ENCODE measurements at places on chromosomes 13 and 19. TPM values are rescaled to one million over a fixed set of nuclear protein-coding genes. Genes with fewer than 3 reads are reported as not detected.
A peak's percentile ranks its signal among the peaks of the same experiment; 100 is the strongest.

DNA sequence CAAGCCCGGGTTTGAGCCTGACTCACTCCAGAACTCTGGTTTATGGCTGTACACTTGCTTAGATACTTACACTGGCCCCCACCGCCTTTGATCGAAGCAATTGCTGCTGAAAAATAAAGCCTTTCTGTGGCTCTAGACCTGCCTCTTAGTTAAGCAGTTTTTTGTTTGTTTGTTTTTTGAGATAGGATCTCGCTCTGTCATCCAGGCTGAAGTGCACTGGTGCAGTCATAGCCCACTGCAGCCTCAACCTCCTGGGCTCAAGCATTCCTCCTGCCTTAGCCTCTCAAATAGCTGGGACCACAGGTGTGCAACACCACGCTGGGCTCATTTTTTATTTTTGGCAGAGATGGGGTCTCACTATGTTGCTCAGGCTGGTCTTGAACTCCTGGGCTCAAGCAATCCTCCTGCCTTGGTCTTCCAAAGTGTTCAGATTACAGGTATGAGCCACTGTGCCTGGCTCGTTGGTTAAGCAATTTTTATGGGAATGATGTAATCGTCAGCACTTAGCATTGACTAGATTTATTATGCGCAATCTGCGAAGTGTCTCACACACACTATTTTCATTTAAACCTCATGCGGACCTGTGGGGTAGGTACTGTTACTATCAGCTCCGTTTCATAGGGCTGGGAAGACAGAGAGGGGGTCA is 22.2 kb downstream of the PPP2R1A start:
- no peak for DNase-seq

GRCh38 chr19:18239303-18239702 is 13.1 kb upstream of the PDE4C start:
- no peak for DNase-seq

DNA sequence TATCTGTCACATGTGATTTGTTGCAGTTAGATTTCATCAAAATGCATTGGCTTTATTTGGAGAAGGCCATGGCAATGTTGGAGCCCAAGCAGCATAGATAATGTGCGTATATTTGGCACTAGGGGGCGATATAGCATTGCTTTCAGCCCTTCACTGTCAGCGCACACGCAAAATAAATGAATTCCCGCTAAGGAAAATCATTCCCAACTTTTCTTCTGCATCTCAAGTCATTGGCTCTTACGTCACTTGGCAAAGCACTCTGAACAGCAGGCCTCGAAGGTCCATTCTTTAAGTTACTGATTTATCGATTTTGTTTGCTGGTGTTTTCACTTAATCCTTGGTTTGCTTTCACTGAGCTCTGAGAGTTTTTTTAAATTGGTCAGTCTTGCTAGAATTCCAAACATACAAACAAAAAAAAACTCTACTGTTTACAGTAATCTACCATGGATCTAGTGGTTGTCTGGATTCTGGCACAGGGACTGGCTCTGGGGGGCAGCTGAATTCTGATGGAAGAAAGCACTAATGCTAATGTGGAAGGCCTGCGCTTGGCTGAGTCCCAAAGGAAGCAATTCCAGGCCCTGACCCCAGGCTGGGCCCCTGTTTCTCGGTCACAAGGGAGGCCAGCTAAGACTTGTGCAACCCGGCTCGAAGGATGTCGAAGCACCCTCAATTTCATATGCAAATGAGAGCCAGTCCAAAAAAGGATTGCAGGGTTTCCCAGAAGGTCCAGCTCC is 97.7 kb upstream of the IPO5 start:
- DNase-seq = peak; percentile 81

GRCh38 chr19:21094347-21095025 is 12.5 kb downstream of the ZNF714 start:
- DNase-seq = no peak

PRKCG gene
- total RNA-seq = not detected

DNA sequence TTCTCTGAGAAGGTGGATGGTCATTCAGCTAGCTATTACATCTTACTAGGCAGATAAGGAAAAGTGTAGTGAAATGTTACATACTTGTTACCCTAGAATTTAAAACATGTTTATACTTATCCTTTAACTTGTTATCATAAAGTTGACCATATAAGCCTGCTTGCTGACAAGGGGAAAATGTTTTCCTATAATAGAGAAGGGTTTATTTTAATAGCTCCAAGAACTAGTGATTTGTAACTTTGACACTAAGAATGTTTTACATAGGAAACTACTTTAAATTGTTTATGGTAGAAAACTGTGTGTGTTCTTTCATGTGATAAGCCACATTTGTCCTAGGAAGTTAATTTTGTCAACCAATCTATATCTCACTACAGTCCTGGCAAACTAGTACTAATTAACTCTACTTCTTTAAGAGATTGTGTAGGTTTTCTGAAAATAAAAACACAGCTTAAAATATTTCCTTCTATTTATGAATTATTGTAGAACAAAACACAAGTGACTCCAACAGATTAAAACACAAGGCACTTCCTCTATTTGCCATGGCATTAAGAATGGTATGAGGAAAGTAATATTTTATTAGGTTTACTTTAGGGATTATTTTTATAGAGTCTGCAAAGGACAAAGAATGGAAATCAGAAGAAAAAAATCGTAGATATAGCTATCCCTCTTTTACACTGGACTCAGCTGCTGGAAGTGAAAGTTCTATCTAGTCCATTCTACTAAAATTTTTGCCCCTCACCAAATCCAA is 233.3 kb upstream of the NBEA start:
- no peak for DNase-seq

GRCh38 chr13:46334035-46334822 is 52.8 kb downstream of the RUBCNL start:
- no peak for DNase-seq

DNA sequence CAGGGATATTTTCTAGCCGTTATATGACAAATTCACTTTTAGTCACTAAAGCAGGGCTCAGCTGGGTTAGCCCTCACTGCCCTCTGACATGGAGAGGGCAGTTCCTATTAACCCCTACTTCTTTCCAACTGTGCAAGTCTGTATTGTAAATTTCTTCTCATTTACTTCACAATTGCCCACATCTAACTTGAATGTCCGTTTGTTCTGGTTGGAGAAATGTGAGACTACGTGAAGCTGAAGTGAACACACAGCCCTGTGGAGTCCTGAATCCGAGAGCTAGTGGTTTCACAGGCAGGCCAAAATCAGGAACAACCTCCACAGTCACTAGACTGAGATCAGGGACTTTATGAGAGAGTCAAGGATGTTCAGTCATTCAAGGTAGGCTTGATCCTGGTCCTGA is 4.4 kb upstream of the MYO16 start:
- DNase-seq = no peak

DNA sequence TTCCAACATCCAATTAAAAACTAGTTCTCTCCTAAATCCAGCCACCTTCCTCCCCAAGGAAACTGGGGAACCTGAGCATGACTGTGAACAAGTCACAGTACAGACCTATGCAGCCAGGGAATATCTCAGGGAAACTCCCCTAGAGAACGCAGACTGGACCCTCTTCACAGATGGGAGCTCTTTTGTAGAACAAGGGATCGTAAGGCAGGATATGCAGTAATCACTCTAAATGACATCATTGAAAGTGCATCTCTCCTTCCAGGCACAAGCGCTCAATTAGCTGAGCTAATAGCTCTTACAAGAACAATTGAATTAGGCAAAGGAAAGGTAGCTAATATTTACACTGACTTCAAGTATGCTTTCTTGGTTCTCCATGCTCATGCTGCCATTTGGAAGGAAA is 1331.7 kb downstream of the UQCRFS1 start:
- peak; percentile 80 for DNase-seq

- no peak for DNase-seq
Observed at GRCh38 chr13:49098198-49098597, 121.9 kb upstream of the MLNR start.

DNA sequence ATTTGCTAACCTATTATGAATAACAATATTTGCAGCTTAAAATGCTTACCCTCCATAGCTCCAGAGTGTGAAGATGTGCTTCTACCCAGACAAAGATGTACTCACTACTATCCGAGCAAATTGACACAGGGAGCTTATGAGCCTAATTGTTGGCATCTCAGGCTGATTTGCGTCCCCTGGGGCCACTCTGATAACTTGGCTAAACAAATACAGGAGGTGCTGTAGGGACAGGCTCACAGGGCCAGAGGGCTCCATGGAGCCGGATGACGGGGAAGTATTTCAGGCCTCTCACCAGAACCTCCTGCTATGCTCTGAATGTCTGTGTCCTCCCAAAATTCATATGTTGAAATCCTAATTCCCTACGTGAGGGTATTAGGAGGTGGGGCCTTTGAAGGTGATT is 26.7 kb upstream of the C19orf12 start:
- no peak for DNase-seq

RPL18 gene
- 1,680 TPM for total RNA-seq

KANK3 gene
- 26.0 TPM for total RNA-seq

C19orf18 gene
- 0.84 TPM for total RNA-seq

DNA sequence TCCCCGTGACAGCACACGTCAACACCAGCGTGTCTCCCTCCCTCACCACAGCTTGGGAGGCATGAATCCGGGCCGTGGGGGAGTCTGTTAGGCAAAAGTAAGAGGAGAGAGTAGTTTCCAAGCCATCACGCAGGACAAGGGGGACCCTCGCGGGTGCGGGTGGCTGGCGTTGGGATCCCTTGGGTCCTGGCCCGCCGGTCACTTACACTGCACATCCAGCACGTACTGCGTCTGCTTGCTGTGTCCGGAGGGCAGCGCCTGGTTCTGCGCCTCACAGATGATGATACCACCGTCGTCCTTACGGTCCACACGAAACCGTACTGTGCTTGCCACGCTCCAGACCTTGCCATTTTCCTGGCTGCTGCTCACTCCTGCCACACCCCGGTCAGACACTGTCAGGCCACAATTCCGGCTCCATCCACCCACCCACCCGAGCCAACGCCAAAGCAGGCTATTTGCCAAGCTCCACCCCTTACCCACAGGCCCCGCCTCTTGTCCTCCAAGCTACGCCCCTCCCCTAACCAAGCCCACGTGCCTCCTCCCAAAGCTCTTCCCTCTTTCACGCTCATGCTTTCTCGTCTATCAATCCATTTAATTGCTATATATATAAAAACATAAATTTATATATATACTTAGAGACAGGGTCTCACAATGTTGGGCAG is 6.6 kb upstream of the ZNF428 start:
- no peak for DNase-seq
